ENCODE measurements at places on chromosomes 16 and 17.

DNA sequence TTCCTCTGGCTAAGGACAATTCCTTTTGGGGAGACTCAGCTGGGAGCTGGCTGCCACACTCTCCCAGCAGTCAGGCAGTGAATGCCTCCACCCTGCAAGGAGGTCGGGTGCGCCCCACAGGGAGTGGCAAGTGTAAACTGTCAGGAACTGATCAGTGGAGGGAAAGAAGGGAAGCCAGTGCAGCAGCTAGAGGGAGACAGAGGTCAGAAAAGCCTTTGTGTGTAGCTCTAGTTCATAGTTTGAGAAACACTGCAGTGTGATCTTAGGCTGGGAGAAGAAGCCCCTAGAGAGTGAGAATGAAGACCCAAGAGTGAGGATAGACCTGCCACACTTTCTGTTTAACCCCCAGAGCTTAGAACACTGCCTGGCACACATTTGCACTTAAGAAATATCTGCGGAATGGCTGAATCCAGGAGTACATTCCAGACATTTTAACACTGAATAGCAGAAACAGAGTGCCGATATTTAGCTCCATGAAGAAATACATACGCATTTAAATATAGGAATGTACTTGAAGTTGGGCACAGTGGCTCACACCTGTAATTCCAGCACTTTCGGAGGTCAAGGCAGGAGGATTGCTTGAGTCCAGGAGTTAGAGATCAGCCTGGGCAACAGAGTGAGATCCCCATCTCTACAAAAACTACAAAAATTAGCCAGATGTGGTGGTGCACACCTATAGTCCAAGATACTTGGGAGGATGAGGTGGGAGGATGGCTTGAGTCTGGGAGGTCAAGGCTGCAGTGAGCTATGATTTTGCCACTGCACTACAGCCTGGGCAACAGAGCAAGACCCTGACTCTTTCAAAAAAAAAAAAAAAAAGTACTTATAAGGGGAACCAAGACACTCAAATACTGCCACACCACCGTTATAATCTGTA, 11.1 kb upstream of the SLC5A11 start:
- DNase-seq, result peak; percentile 22

DNA sequence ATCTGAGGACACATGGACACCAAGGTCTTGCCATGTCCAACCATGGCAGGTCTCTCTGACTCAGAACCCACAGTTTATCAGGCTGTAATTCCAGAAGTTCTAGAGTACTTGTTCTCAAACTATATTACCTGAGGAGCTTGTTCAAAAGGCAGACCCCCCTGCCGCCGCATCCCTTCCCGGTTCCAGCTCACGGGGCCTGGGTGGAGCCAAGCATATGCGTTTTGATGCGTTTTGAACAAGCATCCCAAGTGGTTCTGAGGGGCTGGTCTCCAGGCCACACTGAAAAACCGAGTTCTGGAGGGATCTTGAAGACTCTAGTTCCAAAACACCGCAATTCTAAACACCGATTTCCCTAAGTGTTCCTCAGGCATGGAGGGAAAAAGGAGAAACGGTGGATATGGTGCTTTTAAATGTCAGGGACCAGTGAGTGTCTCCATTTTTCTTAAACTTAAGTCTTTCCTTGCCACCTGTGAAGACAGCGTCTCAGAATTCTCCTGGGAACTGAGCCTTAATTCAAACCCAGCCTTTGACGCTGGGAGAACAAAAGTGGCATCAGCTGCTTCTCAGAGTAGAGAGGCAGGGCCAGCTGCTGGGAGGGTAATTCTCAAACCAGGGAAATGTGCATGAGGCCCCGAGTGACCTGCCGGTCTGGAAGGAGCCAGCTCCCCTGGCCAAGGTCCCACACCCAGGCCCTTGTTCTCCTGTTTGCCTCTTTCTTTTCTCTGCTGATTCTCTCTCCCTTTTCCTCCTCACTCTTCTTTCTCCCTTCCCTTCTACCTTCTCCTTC, 84.4 kb upstream of the PLCG2 start:
- no peak for DNase-seq

- no peak for DNase-seq
Measured at GRCh38 chr17:56026915-56027314, 126.4 kb upstream of the ANKFN1 start.

- DNase-seq, result no peak
Measured at GRCh38 chr17:40419559-40420331, 2.0 kb upstream of the TOP2A start.

DNA sequence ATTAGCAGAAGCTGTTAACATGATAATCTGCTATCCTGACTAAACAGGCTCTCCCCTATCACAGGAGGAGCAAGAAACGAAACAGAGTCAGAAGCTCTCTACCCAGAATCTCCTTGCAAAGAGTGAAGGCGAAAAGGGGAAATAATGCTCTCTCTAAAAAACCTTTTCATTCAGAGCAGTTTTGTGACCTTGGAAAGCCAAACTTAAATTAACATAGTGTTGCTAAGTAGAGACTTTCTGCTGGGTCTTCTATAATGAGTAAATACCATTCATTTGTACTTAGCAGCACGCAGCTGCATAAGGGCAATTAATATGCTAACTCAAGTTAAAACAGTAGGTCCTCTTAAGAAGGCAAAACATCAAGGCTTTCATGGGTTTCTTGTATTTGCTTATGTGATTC, 101.7 kb upstream of the GPR139 start:
- no peak for DNase-seq

- no peak for DNase-seq
Measured at GRCh38 chr16:86479419-86479818, 30.9 kb upstream of the FOXF1 start.

GRCh38 chr17:6402258-6402657, 32.7 kb downstream of the AIPL1 start:
- no peak for DNase-seq

GRCh38 chr17:5555254-5555653, 29.1 kb downstream of the NLRP1 start:
- DNase-seq, result peak; percentile 77

DNA sequence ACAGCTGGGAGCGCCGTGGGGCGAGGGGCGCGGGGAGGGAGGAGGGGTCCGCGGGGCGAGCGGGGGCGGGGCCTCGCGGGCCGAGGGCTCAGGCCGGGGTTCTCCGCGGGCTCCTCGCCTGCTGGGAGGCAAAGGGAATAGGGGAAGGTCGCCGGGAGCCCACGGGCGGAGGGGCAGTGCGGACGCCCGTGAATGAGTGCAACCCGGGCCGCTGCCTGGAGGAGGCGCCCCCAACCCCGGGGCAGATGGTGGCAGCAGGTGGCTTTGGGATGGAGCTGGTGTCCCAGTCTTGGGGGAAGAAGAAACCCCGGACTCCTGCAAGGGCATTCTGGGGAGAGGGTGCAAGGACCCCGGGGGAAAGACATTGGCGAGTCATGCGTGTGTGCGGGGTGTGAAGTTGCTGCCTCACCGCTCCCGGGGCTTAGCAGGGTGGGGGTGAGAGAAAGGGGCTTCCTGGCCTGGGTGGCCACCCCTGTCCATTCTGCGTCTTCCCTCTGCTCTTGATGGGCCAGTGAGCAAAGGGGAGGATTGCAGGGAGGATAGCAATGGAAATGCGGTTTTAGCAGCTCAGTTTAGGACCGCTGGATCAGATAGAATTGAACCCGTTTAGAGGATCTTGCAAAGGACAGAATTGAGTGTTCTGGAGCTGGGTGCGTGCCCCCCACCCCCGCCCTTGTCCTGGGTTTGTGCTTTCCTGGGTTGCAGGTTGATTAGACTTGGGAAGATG, 526 bp downstream of the KIAA0513 start:
- no peak for DNase-seq

- no peak for DNase-seq
Measured at GRCh38 chr16:86120201-86121192, 221.5 kb downstream of the IRF8 start.

GRCh38 chr17:71709946-71710345, 410.9 kb upstream of the SOX9 start:
- no peak for DNase-seq

- no peak for DNase-seq
Measured at GRCh38 chr16:80372341-80372740, 168.5 kb upstream of the DYNLRB2 start.

- DNase-seq, result no peak
Measured at GRCh38 chr16:85453703-85454102, 159.4 kb upstream of the GSE1 start.

DNA sequence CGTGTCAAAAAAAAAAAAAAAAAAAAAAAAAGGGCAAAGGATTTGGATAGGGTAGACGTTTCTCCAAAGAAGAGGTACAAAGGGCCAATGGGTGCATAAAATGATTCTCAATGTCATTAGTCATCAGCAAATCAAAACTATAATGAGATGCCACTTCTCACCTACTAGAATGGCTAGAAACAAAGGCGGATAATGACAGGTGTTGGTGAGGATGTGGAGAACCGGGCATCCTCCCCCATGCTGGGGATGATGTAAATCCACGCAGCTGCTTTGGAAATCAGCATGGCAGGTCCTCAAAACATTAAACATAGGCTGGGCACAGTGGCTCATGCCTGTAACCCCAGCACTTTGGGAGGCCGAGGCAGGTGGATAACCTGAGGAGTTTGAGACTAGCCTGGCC, 9.4 kb downstream of the ITGAX start:
- no peak for DNase-seq

GRCh38 chr16:47753659-47754058, 292.5 kb downstream of the PHKB start:
- DNase-seq, result no peak

Measured in kidney glomerular epithelial cell (primary cell).